ENCODE measurements at places on chromosomes 5 and 9.

GRCh38 chr5:133129289-133129688 is 77.5 kb downstream of the HSPA4 start:
- DNase-seq: no peak

DNA sequence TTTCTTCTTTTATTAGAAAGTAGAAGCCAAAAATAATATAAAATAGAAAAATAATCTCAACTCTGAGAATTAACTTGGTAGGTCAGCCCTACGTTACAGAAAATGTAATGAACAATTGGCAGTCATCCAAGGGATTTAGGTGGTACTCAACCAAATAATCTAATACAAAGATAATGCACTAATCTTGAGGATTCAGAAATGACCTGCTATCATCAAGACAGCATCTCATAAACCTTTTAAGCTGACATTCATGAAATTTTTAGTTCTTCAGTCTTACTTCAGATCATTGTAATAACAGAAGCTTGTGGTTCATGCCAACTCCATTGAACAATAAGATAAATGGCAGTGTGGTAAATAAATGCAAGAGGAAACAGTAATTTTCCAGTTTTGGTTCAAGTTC is 1058.0 kb downstream of the MAT2B start:
- no peak for DNase-seq

GRCh38 chr9:28394774-28395173 is 821.5 kb upstream of the C9orf72 start:
- DNase-seq: no peak

- DNase-seq: no peak
Measured at GRCh38 chr5:96692441-96692840, 30.3 kb downstream of the CAST start.

- peak; percentile 80 for DNase-seq
Measured at GRCh38 chr9:128192601-128193371, 1.4 kb upstream of the CIZ1 start.

GRCh38 chr5:21649969-21650368 is 1203.2 kb downstream of the CDH12 start:
- DNase-seq: no peak

- no peak for DNase-seq
Measured at GRCh38 chr5:66963559-66963971, 233.0 kb downstream of the CD180 start.

GRCh38 chr5:62385816-62386400 is 17.8 kb downstream of the DIMT1 start:
- no peak for DNase-seq

DNA sequence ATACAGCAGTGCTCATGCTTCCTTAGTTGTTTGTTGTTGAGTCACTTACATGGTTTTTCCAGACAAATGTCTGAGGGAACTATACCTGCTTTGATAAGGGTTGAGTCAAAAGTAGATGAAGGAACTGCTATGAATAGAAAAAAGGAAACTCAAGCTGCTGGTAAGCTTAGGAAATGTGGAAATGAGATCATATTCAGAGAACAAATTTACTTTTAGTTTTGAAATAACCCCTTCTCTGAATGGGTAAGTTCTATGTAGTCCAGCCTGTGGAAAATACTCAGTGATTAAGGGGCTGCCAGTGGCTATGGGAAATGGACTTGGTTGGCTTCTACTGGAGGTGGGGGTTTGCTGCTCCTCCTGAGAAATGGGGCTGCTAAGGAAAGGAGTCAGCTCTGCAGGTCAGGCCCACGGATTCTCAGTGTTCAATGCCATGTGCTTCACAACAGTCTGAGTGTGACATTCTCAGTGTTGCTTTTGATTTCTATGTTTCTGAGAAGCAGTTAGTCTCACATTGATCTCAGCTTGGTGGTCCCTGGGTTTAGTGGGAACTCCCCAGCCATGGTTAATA is 47.7 kb upstream of the GLRX start:
- no peak for DNase-seq

DNA sequence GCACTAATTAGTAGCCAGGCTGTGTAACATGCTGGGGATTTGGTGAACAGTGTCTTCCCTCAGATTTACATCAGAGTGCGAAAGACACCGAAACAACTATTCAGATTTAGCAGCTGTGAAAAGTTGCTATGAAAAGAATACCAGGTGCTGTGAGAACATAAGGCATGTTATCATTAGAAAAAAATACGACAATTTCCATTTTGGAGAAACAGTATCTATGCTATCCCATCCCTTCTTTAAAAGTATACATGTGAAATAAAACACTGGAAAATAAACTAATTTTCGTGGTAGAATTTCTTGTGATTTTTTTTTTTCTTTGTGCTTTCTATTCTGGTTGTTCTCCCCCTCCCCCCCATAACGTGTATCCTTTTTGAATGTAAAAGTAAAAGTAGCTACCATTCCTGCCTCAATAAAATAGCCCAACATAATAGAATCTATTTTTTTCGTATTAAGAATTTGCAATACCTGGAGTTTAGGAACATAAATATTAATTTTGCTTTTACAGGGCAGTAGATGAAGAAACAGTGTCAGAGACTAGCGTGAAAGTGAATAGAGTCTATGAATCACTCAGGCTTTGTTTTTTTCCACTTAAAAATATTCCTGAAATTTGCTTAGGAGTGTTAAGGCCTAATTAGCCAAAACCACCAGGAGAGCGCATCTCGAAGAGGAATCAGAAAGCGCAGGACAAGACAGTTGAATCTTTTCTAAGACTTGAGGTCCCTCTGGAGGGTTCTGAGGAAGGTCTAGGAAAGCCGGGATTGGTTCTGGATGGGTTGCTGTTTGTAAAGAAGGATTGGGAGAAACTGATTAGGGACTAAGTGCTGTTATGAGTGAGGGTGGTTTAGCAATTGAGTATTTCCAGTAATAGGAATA is 813 bp upstream of the SLU7 start:
- DNase-seq: no peak

GRCh38 chr9:111533099-111533790 is 8.3 kb downstream of the ZNF483 start:
- no peak for DNase-seq

DNA sequence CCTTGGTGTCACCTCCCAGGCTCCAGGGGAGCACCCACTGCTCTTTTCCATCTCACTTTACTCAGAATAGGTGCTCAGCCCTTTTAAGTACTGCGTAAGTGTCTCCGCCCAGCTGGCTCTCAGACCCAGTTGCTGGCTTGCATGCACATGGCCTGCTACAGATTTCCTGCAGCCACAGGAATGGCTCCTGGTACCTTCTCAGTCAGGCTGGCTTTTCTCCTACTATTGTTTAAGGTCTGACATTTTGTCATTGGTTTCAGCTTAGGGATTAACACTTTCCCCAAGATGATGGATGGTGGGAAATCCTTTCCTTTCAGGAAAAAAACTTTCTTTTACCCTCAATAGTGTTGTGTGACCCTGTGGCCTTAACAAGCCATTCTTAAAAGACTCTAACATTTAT is 1652.3 kb upstream of the WWC1 start:
- DNase-seq: no peak

DNA sequence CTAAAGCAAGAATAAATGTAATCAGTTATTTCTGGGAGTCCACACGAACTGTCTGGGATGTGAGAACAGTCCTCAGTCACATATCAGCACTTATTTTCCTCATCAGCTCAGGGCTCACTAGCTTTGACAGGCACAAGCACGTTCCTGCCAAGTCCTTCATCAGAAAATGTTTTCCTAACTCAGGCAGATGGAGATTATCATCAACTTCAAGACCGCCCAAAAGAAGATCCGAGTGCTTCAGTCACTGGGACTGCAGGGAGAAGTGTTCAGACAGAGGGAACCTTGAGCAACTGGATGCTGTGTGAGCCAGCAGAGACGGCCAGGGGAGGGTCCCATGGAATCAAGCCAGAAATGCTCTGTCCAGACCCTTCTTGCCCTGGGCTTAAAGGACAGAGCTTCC is 189.4 kb downstream of the NXNL2 start:
- DNase-seq: peak; percentile 73

GRCh38 chr5:88090506-88090905 is 178.1 kb downstream of the TMEM161B start:
- no peak for DNase-seq

- peak; percentile 79 for DNase-seq
Measured at GRCh38 chr9:35790385-35791296, 750 bp upstream of the NPR2 start.

DNA sequence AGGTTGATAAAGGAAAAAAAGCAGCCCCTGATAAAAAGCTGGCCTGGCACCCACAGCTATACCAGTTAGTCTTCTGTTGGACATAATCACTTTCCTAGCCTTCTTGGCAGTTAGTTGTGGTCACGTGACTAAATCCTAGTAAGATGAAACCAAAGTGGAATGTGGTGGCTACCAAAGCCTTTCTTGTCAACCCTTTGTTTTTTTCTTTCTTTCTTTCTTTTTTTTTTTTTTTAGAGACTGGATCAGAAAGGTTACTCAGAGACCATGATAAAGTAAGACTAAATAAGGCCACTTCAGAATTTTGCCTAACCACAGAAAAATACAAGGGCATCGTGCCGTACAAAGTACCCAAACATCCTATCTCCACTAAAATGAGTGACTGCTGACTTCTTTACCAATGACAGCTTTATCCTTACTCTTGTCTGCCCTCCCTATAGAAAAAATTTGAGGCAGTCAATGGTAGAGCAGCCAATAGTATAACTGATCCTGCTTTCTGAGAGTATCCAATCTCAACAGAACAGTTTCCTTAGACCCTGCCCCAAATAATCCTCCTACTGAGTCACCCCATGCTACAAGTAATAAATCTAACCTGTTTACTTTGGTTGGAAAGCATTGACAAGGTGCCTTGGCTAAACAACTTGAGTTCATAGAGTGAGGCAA is 14.2 kb upstream of the KIF27 start:
- no peak for DNase-seq

- DNase-seq: no peak
Measured at GRCh38 chr5:138573949-138574670, 1.1 kb downstream of the HSPA9 start.

GRCh38 chr5:81631621-81632020 is 119.3 kb downstream of the SSBP2 start:
- DNase-seq: no peak

- no peak for DNase-seq
Measured at GRCh38 chr9:135819905-135820304, 87.4 kb downstream of the CAMSAP1 start.

DNA sequence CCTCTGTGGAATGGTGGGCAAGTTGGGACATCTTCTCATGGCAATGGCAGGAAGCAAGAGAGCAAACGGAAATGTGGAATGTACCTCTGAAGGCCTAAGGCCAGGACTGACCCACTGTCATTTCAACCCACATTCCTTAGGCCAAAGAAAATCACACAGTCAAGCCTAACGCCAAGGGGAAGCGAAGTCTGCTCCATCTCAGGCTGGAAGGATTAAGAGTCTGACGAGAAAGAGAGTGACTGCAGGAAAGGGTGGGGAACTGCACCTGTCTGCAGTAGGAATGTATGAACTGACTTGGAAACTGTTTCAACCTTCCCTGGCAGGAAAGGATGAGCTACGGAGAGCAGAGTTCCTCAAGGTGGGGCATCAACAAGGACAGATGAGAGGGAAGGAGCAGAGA is 90.2 kb upstream of the TAS2R1 start:
- DNase-seq: no peak

DNA sequence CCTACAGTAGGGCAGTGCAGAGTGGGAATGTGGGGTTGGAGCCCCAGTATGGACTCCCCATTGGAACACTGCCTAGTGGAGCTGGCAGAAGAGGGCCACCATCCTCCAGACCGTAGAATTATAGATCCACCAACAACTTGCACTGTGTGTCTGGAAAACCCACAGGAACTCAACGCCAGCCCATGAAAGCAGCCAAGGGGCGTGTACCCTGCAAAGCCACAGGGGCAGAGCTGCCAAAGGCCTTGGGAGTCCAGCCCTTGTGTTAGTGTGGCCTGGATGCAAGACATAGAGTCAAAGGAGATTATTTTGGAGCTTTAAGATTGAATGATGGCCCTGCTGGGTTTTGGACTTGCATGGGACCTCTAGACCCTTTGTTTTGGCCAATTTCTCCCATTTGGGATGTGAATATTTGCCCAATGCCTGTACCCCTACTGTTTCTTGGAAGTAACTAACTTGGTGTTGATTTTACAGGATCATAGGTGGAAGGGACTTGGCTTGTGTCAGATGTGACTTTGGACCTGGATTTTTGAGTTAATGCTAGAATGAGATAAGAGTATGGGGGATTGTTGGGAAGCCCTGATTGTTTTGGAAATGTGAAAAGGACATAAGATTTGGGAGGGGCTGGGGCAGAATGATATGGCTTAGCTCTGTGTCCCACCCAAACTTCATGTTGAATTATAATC is 266.8 kb downstream of the SEMA5A start:
- DNase-seq: no peak

GRCh38 chr9:21856301-21857094 is 54.1 kb downstream of the MTAP start:
- no peak for DNase-seq

GRCh38 chr5:83034036-83034435 is 43.2 kb downstream of the TMEM167A start:
- no peak for DNase-seq

DNA sequence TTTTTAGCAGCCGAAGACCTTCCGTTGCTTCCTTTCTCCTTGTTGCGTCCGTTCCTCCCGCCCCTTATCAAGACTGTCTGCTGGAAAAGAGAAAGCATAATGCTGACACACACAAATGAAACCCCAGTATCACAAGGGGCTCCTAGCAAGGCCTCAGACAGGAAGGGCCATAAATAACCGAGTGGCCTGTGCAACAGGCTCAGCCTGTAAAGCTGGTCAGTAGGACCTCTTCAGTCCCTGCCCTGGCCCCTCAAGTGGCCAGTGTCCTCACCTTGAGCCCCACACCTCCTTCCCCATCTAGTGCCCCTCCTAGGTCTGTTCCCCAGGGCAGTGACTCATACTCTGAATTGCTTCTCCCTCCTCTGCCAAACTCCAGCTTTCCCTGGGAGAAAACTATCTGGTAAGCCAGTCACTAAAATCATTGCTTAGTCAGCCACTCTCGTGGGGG is 174.6 kb upstream of the IL12B start:
- peak; percentile 37 for DNase-seq
